ENCODE measurements at places on chromosomes 1 and 21.

DNA sequence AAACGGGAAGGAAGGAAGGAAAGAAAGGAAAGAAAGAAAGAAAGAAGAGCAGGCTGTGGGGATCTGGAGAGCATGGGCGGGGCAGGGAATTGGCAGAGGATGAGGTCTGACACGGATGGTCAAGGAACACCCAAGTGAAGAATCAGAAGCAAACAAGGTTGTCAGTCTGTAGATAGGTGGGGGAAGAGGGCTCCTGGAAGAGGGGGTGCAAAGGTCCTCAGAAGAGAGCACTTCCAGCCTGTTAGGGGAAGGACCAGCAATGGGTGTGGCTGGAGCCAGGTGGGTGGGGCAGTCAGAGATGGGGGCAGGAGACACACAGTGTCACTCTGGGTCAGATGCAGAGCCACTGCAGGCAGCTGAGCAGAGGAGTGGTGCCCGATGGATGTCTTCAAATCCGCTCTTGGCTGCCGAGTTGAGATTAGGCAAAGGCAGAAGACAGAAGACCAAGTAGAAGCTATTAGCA, 11.0 kb upstream of the PLA2G2C start:
- DNase-seq = no peak

- no peak for DNase-seq
Measured at GRCh38 chr1:59730759-59731478, 83.8 kb upstream of the HOOK1 start.

DNA sequence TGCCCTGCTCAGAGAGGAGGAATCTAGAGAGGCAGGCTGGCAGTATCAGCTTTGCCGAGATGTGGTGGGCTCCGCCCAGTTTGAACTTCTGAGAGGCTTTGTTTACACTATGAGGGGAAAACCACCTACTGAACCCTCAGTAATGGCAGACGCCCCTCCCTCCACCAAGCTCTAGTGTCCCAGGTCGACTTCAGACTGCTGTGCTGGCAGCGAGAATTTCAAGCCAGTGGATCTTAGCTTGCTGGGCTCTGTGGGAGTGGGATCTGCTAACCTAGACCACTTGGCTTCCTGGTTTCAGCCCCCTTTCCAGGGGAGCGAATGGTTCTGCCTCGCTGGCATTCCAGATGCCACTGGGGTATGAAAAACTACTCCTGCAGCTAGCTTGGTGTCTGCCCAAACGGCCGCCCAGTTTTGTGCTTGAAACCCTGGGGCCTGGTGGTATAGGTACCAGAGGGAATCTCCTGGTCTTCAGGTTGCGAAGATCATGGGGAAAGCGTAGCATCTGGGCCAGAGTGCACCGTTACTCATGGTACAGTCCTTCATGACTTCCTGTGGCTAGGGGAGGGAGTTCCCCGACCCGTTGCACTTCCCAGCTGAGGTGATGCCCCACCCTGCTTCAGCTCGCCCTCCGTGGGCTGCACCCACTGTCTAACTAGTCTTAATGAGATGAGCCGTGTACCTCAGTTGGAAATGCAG, 43.6 kb downstream of the C21orf91 start:
- DNase-seq = peak; percentile 54

DNA sequence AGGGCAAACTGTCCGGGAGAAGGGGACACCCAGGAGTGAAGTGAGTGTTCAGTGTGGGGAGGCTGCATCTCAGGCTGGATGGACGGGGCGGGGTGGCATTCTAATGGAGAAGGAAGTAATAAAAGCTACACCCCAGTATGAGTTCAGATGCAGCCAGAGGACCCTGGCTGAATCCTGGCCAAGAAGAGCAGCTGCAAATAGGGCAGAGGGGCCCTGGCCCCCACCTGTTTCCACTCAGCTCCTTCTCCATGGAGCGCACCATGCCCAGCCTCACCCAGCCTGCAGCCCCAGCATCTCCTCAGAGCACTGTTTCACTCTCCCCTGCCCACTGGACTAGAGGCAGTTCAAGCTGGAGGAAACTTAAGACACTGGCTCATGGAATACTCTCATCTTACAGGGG, 46.4 kb downstream of the KCND3 start:
- DNase-seq = no peak

GRCh38 chr1:86303041-86303690, 93.0 kb downstream of the ODF2L start:
- no peak for DNase-seq

GRCh38 chr1:22959545-22960360, 12.9 kb downstream of the LACTBL1 start:
- DNase-seq = no peak

- DNase-seq = no peak
Measured at GRCh38 chr1:119636491-119637089, 11.5 kb downstream of the ZNF697 start.

- no peak for DNase-seq
Measured at GRCh38 chr1:231338270-231339128, at the start of gene SPRTN. Gene SPRTN, plus strand, starts transcription at chr1:231338293. Its CDS starts 91 bp downstream, at chr1:231338384.

- no peak for DNase-seq
Measured at GRCh38 chr1:156386134-156386901, 17.3 kb downstream of the RHBG start.

DNA sequence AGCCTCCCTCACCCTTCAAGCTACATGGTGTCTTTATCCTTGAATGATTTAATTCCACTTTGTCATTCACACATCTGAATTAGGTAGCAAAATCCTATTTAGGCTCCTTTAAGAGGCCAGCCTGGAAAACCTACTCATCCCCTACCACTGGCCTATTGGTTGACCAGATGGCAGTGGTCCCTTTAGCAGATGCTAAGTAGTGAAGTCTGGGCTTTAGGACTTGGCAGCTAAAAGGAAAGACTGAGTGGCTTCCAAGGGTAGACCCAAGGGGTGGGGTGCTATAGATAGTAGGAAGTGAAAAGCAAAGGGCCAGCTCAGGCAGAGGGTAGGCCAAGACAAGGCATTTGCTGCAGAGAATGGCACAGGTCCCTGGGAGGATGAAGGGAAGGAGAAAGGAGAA, 46.6 kb downstream of the KCNJ6 start:
- no peak for DNase-seq

- DNase-seq = no peak
Measured at GRCh38 chr1:178344513-178345091, 152.2 kb downstream of the CLEC20A start.

DNA sequence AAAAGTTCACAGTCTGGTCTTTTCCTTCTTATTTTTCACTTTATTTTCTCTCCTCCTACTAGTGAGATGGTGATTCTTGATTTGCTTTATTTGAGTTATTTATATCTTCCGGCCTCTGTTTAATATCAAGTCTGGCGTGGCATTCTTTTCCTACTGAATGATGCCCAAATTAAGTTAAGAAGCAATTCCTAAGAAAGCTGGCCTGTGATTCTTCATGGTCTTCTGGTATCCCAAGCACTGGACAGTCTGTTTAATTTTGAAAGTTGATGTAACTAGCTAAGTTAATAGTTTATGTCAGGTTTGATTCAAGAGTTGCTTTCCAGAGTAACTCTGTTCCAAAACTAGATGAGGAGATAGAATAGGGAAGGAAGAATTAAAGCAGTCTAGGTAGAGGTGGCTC, 9.2 kb upstream of the ENAH start:
- DNase-seq = no peak

DNA sequence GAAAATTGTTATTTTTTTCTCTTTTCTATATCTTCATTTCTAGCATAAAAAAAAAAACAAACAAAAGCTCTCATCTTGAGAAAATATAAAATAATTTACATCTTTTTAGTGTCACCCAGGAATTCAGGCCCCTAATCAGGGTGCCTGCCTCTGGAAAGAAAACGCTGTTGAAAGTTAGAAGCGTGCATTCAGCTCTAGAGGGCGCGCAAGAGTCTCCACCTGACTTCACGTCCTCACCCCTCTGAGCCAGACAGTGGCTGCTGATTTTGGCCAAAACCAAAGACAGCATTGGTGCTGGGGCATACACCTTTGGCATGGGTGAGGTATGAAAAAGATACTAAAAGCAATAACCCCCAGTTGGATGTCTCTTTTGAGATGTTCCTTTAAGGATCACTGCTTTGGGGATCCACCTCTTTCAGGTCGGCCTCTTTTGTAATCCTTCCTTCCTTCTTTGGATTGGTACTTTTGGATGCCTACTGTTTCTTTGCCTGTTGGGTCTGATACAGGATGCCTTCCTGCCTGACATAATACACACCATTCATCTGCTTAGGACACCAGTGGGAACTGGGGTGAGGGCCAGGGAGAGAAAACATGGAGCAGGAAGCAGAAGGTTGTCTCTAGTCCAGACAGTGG, 77.6 kb upstream of the CHRM3 start:
- no peak for DNase-seq

- no peak for DNase-seq
Measured at GRCh38 chr1:221778535-221779142, 36.8 kb upstream of the DUSP10 start.

GRCh38 chr1:47201179-47201578, 11.3 kb upstream of the PDZK1IP1 start:
- DNase-seq = no peak

DNA sequence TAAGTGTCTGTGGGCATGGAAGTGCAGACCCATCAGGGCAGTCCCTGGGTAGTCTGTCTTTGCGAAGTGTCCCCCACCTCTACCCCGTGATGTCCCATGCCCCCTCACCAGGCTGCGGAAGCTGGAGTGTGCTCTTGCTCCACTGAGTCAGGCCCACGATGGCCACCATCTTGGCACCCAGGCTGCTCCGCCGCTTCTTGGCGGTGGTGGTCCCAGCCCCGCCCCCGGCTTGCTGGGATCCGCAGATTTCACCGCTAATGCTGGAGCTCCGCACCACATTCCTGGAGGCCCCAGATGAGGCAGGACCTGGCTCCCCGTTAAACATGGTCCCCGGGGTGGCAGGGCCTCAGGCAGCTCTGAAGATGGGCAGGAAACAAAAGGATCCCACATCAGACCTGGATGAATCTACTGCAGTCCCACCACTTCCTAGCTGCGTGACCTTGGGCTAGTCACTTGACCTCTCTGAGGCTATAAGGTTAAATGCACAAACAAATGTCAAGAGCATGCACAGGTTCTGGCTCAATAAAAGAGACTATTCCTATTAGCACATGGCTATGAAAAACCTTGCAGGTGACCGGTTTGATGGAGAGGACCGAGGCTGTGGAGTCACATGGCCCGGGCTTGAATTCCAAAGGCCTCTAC, 23.8 kb downstream of the RIMS3 start:
- no peak for DNase-seq

GRCh38 chr1:112974646-112975045, 18.6 kb upstream of the SLC16A1 start:
- DNase-seq = no peak

- no peak for DNase-seq
Measured at GRCh38 chr1:212124690-212125582, 89.4 kb downstream of the DTL start.

DNA sequence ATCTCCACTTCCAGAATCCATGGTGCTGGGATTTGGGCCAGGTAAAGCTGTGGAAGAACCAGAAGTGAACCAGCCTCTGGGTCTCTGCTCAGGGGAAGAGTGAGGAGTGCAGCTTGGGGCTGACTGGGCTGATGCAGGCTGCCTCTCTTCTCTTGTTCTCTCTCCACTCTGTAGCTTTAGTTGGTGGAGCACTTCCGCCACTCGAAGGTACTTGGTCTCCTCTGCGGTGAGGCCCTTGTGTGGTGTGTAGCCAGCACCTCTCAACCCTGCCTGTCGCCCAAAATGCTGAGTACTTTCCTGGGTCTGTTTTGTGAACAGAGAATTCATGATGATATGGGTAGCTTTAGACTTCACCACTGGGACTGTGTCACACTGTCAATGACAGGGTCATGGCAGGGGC, 63.2 kb downstream of the URB2 start:
- DNase-seq = no peak

- no peak for DNase-seq
Measured at GRCh38 chr1:208643005-208643597, 398.9 kb upstream of the PLXNA2 start.

DNA sequence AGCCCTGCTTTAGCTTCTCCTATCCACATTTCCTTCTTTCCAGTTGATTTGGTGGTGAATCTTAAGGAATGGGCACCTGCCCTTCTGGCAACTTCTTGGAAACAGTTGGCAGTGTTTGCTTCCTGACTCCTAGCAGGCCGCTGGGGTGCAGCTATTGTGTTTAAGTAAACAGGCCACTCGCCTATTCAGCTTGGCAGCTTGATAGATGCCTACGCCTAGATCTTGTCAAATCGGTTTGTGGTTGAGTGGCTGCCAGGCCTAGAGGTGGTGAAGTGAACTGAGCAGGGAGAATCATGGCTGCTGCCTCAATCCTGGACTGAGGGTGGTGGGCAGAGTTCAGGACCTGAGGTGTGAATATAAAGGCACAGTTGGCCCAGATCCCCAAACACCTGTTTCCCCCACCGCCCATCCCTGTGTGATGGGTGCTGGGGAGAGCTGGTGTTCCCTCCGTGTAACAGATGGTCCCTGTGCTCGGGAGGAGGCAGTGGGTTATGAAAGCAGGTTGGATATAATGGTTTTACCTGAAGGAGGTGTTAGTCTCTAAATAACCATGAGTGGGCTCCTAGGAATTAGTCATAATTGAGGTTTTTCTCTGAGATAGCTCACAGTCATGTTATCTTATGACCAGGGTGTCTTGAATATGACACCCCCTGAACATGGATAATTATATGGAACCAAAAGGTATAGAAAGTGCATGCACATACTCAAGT, 940 bp upstream of the PLA2G2C start:
- no peak for DNase-seq

DNA sequence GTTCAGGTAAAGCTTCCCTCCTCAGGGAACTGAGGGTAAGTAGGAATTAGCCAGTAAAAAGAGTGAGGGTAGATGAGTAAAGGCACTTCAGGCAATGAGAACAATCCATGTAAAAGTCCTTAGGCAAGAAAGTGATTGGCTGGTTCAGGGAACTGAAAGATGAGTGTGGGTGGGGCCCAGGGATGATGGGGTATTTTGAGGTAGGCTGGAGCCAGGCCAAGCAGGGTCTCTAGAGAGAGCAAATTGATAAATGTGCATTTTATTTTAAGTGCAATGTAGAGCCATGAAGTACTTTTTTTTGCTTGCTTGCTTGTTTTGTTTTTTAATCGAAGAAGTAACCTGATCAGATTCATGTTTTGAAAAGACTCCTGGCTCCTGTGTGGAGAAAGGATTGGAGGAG, 26.5 kb downstream of the OSBPL9 start:
- no peak for DNase-seq

DNA sequence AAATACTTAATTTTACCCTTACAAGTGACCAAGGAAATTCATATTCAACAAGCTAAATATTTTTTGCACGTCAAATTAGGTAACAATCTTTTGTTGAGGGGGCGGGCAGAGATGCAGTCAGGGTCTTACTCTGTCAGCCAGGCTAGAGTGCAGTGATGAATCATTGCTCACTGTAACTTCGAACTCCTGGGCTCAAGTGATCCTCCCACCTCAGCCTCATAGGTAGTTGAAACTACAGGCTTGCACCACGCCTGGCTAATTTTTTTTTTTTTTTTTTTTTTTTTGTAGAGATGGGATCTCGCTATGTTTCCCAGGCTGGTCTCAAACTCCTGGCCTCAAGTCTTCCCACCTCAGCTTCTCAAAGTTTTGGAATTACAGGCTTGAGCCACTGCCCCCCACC, 26.5 kb downstream of the PHTF1 start:
- DNase-seq = no peak

Data from naive thymus-derived CD8-positive, alpha-beta T cell (primary cell).